PC-3 (cell line): ENCODE measurements at places on chromosomes 2 and 18. TPM values are rescaled to one million over a fixed set of nuclear protein-coding genes. Genes with fewer than 3 reads are reported as not detected.

DNA sequence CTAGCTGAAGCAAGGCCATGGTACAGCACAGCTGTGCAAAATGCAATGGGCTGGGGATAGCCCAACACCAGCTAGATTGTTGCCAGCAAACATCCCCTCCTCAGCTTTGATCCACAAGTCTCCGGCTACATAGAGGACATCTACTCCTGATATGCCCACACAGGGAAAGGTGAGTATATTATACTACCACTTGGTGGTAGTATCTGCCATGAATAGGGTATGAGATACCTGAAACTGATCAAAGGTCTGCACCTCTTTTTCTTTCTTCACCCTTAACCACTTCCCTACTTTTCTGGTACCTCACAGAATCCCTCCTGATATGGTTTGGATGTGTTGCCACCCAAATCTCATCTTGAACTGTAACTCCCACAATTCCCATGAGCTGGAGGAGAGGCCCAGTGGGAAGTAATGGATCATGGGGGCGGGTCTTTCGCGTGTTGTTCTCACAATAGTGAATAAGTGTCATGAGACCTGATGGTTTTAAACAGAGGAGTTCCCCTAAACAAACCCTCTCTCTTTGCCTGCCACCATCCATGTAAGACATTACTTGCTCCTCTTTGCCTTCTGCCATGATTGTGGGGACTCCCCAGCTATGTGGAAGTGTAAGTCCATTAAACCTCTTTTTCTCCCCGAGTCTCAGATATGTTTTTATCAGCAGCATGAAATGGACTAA lies 279.6 kb downstream of the TXNL1 start:
- peak; percentile 41 for DNase-seq

DNA sequence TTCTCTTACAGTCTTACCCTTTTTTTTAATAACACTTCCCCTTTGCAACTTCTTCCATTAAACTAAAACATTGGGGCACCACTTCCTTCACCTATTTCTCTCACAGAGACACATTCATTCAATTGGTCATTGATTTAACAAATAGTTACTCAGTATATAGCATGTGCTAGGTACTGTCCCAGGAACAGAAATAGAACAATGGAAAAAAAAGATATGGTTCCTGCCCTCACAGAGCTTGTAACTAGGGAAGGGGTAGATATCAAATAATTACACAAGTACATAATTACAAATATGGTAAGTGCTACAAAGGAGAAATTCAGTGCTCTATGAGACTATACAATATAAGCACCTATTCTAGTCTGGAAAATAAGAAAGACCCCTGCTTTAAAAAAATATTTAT lies 165.5 kb upstream of the RBBP8 start:
- no peak for DNase-seq

DNA sequence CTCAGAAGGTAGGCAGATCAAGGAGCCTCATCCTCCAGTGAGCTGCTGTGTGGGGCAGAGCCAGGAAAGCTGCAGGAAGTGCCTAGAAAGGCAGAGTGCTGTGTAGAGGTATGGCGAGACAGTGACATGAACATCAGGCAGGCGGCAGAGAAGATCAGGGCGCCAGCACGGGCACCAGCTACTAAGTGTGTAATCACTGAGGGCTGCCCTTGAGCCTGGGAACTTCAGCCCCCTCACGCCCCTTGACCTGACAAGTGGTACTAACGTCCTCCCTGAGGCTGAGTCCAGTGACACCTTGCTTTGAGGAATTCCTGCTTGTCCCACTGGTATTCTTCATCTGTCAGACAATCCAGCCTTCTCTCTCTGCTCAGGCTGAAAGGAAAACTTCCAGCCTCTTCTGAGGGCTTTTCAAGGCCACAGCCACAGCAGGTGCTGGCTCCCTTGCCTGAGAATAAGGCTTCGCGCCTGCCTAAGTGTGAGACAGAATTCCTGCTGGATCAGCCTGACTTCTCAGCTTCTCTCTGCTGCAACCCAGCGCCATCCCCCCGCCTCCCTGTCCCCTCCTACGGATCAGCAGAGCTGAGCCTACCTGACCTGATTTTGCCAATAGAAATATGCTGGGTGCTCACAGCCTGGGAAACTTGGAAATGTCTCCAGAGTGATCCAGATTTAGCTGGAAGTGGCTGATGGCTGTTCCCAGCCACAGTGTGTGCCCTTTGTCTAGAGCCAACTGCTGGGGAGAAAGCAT lies 148.0 kb downstream of the SMAD7 start:
- no peak for DNase-seq

- no peak for DNase-seq
Observed at GRCh38 chr2:25286723-25287483, 54.8 kb downstream of the DNMT3A start.

DNA sequence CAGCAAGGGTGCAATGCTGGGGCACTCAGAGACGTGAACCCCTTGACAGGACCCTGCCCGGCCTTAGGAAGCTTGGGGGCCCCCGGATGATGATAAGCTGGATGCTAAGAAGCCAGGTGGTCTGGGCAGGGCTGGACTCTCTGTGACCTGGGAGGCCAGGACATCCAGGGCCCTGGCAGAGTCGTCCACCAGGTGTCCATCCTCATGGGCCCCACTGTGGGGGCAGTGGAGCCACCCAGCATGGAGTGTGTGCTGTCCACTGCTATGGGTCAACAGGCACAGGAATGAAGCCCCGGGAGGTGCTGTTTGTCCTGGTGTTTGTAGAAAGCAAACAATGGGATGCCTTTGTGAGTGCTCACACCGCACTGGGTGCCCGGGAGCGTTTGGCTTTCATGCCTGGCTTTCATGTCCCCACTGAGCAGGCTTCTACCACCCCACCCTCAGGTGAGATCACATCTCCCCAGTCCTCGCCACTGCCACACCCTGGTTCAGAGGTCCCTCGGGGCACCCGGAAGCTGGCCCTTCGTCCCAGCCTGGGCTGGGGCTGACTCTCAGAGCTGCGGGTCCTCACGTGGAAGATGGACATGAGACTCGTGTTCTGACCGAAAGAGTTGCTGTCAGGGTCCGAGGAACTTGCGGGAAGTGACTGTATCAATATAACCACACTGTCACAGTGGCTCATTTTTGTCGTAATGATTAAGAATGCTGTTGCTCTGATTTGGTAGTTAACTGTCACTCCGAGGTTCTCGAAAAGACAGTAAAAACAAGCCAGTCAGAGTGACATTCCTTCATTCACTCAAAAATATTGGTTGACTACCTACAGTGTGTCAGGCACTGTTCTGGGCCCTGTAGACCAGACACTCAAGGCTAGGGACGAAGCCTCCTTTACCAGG lies 53.3 kb downstream of the INHBB start:
- peak; percentile 98 for DNase-seq

GRCh38 chr2:8693157-8693821 lies 11.4 kb downstream of the ID2 start:
- peak; percentile 58 for DNase-seq

- no peak for DNase-seq
Observed at GRCh38 chr18:47917923-47918610, 12.4 kb downstream of the SMAD2 start.

GRCh38 chr2:236753606-236754270 lies 184.1 kb downstream of the ACKR3 start:
- DNase-seq = peak; percentile 49

GRCh38 chr2:21773168-21773567 lies 649.4 kb downstream of the TDRD15 start:
- DNase-seq = no peak

DNA sequence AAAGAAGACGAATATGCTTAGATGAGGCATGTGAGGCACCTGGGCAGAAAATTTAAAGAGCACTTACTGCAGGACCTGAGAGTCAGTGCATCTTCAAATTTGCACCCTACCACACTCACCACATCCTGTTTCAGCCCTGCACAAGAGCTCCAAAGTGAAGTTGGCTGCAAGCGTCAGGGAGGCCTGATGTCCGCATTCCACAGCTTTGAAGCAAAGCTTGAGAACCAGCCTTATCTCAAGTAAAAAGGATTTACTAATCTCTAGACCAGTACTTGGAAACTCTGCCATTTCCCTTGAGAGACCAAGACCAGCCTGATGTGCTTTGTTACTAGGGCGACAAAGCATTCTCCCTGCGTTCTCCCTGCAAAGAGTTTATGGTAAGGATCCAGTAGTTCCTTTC lies 3.4 kb upstream of the ASNSD1 start:
- DNase-seq = no peak

DNA sequence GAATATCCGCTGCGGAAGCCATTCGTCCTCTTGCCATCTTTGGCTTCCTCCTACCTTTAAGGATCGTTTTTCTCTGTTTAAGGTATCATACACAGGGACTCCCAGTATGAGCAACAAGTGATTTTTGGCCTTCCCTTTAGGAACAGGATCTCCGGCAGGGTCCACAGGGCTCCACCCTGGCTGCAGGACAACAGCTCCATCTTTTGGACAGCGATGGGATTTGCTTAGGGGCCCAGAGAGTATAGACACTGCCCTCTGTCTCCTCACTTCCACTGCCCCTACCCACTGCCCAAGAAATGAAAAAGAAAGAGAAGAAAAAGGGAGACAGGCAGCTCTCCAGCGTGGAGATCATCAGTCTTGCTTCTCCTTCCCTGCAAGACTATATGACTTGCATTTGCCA lies 224.5 kb downstream of the UXS1 start:
- DNase-seq = peak; percentile 27

- no peak for DNase-seq
Observed at GRCh38 chr18:39638224-39638623, 2072.6 kb upstream of the CELF4 start.

DNA sequence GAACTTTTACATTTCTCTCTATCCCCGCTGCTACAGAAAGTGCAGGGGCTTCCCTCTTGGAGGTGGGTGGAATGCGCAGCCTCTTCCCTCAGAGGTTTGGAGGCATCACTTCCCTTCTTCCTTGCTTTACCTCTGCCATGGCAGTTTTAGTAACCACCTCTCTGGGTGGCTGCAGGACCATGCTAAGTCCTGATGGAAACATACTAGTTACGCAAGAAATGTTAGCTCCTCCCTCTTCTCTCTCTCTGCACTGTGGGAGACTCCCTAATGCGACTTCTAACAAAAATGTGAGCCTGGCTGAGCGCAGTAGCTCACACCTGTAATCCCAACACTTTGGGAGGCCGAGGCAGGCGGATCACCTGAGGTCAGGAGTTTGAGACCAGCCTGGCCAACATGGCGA lies 116.8 kb upstream of the RAB6C start:
- no peak for DNase-seq

- no peak for DNase-seq
Observed at GRCh38 chr2:240817496-240818292, 2.3 kb downstream of the KIF1A start.

- DNase-seq = no peak
Observed at GRCh38 chr2:3217646-3218045, 160.0 kb downstream of the EIPR1 start.

DNA sequence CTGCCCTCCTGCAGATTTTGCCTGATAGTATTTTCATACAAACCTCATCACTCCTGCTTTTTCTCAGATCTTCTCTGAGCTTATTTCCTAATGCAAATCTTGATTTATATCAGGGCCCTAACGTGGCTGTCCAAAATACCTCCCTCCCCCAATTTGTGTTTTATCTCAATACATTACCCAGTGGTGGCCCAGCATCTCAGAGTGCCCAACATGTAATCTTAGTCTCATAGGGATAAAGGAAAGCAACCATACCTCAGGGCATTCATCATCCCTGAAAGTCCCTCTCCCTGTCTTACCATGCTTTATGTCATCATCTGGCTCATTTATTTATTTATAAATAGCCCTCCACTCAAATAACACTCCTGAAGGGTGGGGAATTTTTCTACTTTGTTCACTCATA lies 135.3 kb downstream of the SLC8A1 start:
- DNase-seq = no peak

DNA sequence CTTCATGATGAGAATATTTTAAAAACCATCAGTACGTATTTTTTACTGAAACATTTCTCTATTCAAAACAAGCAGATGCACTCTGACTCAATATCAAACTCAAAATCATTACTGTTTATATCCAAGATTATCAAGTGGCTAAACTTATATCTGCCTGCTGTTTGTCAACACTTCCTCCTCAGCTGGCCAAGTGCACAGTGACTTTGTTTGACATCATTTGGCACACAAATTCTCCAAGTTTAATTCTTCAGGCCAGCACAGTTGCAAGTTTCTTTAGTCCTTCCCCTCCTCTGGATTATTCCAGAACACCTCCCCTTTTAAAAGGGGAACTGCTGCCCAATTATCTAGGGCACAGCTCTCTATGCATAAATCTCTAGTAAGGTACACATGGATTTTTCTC lies 346.6 kb downstream of the FSIP2 start:
- no peak for DNase-seq

DNA sequence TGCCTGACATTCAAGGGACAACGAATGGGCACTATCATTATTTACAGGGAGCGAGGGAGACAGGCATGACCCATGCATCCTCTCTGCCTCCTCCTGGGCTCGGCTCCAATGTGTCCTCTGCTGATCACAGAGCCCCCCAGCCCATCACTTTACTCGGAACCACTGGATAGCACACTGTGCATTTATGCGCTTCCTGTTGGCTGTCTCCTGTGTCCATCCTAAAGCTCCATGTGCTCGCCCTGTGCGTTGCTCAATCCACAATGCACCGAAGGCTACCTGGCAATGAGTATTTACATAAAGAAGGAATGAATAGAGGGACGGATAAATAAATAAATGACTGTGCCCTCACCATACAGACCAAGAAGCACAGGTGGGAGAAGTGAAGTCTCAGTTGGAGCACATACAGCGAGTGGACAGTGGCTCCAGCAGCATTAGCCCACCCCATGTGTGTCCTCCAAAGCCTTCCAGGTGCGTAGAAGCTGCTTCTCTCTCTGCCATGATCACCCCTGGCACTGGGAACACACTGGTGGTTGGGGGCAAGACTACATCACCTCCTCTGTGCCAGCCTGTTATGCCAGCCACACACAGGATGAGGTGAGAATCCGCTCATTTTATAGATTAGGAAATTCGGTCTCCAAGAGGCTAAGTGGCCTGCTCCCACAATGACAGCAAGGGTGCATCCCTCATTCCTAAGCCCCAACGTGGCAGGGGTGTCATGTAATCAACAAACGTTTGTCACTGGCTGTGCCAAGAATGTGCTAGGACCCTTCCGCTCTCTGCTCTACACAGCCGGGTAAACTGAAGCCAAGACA lies 2.3 kb upstream of the GDF7 start:
- DNase-seq = no peak

The GNAL gene
- 0.15 and 0.23 TPM in 2 replicates for total RNA-seq

The KCNIP3 gene
- total RNA-seq = 13.3 and 19.1 TPM in 2 replicates

The ACMSD gene
- not detected in 2 replicates for total RNA-seq

The PRKAG3 gene
- not detected in 2 replicates for total RNA-seq

The GATA6 gene
- total RNA-seq = 19.4 and 24.1 TPM in 2 replicates

The CRYBA2 gene
- 6.4 and 13.5 TPM in 2 replicates for total RNA-seq

The CNTNAP5 gene
- total RNA-seq = not detected in 2 replicates

The REG3G gene
- total RNA-seq = not detected in 2 replicates
